Hepatocyte (in vitro differentiated cells): ENCODE measurements at places on chromosomes 13 and 19. TPM values are rescaled to one million over a fixed set of nuclear protein-coding genes. Genes with fewer than 3 reads are reported as not detected.

GRCh38 chr13:104984296-104984818 lies 1551.1 kb downstream of the EFNB2 start:
- DNase-seq = peak; percentile 49

- peak; percentile 42 for DNase-seq
Observed at GRCh38 chr19:56132316-56132822, 8.7 kb upstream of the ZNF444 start.

DNA sequence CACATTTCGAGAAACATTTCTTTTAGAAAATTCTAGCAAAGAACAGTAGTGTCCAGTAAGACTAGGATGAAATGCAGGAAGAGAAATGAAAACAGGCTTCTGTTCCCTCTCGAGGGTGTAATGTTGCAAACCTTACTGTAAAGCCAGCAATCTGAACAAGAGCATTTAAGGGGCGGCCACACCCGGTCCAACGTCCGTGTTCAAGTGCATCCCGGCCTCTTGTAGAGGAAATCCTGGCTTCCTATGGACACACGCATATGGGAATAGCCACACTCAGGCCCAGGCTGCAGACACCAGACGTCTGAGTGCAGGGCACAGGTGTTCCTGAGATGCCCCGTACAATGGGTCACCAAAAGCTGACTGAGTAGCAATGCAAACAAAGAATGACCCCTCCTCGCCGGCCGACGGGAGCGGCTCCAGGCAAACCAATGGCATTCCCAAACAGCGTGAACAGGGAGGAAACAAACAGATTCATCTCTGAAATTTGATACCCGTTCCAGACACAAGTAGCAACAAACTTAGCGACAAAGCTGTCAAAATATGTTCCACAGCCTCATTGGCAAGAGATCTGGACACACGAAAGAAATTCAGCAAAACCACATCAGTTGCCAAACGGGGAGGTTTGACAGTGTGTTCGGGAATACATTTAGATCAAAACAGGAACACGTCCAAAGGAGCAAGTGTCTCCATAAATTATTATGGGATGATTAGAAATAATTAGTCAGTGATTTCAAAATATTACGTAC lies 278.6 kb upstream of the TSHZ3 start:
- DNase-seq = no peak

The PINLYP gene
- 4.5 and 4.6 TPM in 2 replicates for polyA plus RNA-seq
